ENCODE measurements at places on chromosomes 2 and 18. TPM values are rescaled to one million over a fixed set of nuclear protein-coding genes. Genes with fewer than 3 reads are reported as not detected.

DNA sequence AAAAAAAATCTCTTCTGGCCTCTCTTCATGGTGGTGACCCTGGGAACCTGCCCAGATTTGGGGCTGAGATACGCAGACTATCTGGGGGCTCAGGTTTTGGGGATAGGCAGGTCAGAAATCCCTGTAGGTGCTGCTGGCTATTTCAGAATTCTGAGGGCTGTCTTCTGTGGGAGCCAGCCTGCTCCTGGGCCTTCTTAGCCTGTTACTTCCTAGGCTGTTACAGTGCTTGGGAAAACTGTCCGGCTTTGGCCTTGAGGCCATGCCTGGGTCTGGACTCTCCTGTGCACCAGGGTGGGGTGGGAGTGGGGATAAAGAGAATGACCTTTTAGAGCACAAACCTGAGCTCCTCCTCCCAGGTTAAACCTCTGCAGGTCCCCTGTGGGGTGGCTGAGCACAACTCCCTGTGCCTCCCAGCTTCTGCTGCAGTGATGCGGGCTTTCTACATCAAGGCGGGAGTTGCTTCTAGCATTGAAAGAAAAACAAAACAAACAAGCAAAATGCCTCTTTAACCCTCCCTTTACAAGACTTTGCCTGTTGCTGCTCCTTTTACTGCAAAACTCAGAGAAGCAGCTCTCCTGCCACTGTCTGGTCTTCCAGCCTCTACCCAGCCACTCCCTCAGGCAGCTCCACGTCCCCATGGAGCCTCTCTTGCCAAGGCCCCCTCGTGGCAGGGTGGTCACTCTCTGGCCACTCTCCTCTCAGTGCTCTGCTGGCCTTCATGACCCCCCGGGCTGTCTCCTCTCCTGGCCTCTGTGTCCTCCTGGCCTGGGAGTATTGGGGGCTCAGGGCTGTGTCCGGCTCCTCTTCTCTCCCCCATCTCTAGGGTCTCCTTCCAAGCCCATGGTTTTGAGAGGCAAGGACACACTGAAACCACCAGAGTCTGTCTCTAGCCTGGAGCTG, 293.0 kb upstream of the HS6ST1 start:
- H3K4me3 ChIP-seq: no peak overlapping the region
- H3K27me3 ChIP-seq: no peaks in the 10 kb centered on the region
- no peaks in the 10 kb centered on the region for H3K4me1 ChIP-seq

- H3K4me3 ChIP-seq: no peak overlapping the region
- H3K27ac ChIP-seq: no peak overlapping the region
- no peaks in the 10 kb centered on the region for H3K4me1 ChIP-seq
Observed at GRCh38 chr2:186558512-186559276, 31.2 kb upstream of the ITGAV start.

DNA sequence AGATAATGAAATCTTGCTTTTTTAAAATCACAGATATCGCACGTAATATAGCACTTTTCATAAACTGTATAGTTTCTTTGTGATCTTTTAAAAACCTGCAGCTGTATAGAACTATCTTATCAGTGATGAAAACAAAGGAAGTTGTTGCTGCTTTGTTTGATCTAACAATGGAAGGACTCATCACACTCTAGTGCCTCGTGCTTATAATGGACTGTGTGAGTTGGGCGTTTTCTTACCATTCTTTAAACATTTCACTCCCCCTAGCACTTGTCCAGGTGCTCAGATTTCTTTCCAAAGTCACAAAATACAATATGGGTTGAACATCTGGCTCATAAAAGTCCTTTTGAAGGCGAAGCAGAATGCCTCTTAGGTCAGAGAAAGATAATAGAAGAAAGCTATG, 94.8 kb upstream of the SPATS2L start:
- no peaks in the 10 kb centered on the region for H3K36me3 ChIP-seq
- H3K27ac ChIP-seq: no peak overlapping the region
- no peaks in the 10 kb centered on the region for H3K27me3 ChIP-seq
- DNase-seq: no peak
- peaks cover 5% of the 10 kb centered on the region for H3K4me1 ChIP-seq
- no peak overlapping the region for H3K4me3 ChIP-seq

DNA sequence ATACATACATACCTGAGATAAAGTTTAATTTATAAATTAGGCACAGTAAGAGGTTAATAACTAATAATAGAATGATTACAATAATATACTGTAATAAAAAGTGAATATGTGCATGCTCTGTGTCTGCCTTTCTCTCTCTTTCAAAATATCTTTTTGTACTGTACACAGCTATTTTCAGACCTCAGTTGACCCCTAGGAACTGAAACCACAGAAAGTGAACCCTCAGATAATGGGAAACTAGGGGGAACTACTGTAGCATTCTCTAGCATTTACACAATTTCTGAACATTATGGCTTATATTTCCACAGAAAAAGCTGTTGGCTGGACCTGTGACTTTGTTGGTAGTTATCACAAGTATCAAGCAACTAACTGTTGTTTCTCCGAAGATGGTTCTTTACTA, 25.9 kb downstream of the WDR75 start:
- H3K4me1 ChIP-seq: peaks cover 6% of the 10 kb centered on the region
- no peaks in the 10 kb centered on the region for H3K27me3 ChIP-seq
- H3K4me3 ChIP-seq: no peak overlapping the region

DNA sequence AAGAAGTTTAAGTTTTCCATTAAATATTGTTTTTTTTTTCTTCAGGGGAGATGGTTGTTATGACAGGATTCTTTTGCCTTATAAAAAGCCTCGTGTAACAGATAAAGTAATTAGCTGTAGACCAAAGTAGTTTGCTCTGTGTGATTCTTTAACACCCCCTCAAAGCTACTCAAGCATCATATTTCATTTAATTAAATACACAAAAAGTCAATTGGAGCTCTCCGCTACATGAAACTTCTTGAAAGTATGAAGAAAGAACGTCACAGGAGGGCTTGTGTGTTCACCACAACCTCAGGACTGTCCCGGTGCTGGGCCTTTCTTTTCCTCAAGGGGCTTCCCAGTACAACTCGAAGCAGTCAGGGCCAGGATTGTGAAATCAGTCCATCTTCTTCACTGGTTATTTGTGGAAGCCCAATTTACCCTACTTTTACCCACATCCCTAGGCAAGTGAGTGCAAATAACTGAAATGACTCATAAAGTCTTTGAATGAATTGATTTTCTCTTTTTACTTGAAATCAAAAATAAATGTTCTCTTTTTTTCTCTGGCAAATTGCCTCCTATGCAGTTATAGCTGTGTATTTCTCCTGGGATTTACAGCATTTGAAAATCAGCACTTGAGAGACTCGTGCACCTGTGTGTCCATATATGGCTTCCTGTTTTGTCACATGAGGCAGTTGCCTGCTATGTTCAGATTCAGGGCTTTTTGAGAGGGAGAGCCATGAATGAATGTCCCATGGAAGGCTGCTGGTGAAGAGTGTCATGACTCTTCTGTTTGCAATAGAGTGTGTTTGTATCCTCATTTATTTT, 48.6 kb downstream of the LINC00305 start:
- no peaks in the 10 kb centered on the region for H3K27me3 ChIP-seq
- H3K4me3 ChIP-seq: no peak overlapping the region
- no peaks in the 10 kb centered on the region for H3K4me1 ChIP-seq
- DNase-seq: no peak
- H3K36me3 ChIP-seq: no peaks in the 10 kb centered on the region
- H3K27ac ChIP-seq: no peak overlapping the region

DNA sequence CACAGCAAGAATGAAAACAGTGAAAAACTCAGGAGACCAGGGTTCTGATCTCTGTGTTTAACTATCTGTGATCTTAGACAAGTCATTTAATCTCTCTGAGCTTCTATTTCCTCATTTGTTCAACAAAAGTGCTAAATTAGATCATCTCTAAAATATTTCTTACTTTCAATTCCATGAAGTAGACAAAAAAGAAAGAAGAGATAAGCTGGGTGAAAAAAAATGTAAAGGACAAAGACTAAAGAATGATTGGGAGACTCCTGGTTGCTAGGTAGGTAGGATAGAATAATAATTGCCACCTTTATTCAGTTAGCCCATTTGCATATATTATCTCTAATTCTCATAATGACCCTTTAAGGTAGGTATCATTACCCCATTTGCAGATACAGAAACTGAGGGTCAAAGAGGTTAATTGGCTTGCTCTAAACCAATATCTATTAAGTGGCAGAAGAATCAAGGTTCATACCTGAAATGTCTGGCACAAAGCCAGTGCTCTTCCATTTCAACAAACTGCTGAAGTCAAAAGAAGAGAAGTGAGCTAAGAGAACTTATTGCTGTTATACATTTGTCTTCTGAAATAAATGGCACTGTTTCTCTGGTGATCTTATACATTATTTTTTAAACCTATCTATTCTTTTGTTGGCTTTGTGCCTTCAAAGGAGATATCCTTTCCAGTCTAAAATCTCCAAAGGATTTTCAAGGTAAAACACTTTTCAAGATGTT, 141.7 kb downstream of the OTX1 start:
- H3K4me3 ChIP-seq: no peak overlapping the region
- H3K27me3 ChIP-seq: no peaks in the 10 kb centered on the region
- H3K27ac ChIP-seq: no peak overlapping the region
- no peak for DNase-seq

GRCh38 chr2:46116150-46116549, 181.1 kb upstream of the EPAS1 start:
- no peak overlapping the region for H3K4me3 ChIP-seq
- no peaks in the 10 kb centered on the region for H3K4me1 ChIP-seq
- H3K27ac ChIP-seq: peak overlapping the region; percentile 28
- DNase-seq: no peak
- H3K36me3 ChIP-seq: no peaks in the 10 kb centered on the region
- no peaks in the 10 kb centered on the region for H3K27me3 ChIP-seq

DNA sequence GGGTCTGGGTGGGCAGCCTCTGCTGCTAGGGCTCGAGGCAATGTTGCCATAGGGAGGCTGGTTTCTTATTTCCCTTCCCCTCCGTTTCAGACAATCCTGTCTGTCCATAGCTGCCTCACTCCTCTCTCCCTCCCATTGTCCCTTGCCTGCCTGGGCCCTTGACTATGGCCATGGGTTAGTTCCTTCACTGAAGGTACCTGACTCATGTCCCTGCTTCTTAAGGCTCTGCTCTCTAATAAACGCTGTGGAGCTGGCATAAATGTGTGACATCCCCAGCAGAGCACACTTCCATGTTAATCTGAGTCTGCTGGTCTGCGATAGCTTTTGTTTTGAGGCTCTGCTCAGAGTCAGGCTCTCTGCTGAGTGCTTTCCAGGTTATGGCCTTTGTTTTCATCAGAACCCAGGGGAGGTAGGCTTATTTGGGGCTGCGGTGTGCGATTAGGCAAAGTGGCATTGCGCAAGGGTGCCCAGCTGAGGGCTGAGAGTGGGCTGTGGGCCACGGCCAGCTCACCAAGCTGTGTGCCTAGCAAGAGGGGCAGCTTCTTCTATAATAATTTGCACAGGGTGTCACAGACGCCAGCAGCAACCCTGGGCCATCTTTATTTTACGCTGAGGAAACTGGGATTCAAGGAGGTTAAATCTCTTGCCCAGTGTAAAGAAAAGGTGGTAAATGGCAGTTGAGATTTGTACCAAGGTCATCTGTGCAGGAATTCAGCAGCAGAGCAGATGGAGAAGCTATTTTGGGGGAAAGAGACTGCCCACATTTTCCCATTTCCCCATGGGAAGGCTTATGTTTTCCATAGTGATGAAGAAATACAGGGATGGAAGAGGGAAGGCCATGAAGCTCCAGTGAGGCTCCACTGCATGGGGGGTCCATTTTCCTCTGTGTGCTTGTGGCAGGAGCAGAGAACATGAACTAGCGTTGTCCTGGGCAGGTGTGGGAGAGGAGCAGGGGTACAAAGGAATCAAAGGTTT, 25.6 kb downstream of the MRPL33 start:
- H3K27ac ChIP-seq: no peak overlapping the region

GRCh38 chr2:206886696-206887095, 52.6 kb upstream of the CPO start:
- no peaks in the 10 kb centered on the region for H3K27me3 ChIP-seq
- no peak for DNase-seq
- H3K4me1 ChIP-seq: no peaks in the 10 kb centered on the region
- H3K4me3 ChIP-seq: no peak overlapping the region
- H3K27ac ChIP-seq: no peak overlapping the region
- no peaks in the 10 kb centered on the region for H3K36me3 ChIP-seq

DNA sequence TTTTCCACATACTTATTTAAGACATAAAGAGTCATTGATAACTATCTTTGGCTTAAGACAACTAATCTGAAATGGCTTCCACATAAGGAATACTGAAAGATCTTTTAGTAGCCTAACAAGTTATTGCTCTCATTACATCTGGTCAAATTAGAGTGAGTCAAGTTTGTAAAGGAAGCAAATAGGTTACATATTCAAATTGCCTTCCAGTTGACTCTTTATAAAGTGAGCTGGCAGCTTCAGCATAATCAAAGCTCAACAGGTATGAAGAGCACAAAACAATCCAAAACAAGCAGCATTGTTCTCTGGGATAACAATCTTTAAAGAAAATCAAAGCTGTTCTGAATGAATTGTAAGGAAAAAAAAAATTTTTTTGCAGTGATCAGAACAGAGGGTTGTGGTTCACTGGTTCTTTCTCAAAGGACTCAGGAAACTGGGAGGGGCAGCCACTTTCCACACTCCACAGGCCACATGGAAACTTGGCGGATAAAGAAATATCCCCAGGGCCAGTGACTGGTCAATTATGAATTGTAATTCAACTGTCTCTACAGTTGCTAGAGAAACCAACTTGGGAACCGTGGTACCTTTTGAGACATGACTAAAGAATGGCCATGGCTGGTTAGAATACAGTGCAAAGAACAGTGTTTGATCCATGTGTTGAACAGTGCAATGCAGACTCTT, 369.3 kb upstream of the KCNH7 start:
- H3K4me1 ChIP-seq: no peaks in the 10 kb centered on the region
- H3K27ac ChIP-seq: no peak overlapping the region
- H3K4me3 ChIP-seq: no peak overlapping the region
- no peaks in the 10 kb centered on the region for H3K36me3 ChIP-seq
- H3K27me3 ChIP-seq: no peaks in the 10 kb centered on the region

DNA sequence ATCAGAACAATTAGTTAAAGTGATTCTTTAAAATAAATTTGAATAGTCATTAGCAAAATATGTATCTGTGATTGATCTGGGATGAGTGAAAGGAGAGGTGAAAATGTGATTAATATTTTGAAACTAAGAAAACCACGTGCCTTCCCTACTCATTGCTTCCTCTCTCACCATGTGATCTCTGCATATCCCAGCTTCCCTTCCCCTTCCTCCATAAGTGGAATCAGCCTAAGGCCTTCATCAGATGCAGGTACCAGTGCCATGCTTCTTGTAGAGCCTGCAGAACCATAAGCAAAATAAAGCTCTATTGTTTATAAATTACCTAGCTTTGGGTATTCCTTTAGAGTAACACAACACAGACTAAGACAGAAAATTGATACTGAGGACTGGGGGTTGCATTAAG, 11.2 kb upstream of the STAT1 start:
- H3K36me3 ChIP-seq: no peaks in the 10 kb centered on the region
- no peak overlapping the region for H3K27ac ChIP-seq
- H3K27me3 ChIP-seq: no peaks in the 10 kb centered on the region
- no peak overlapping the region for H3K4me3 ChIP-seq

The TOGARAM2 gene
- total RNA-seq: 0.42 TPM

The ADAM23 gene
- 0.51 TPM for total RNA-seq

The LAMA3 gene
- 0.28 TPM for total RNA-seq

The RAX gene
- not detected for total RNA-seq

The MRO gene
- 2.5 TPM for total RNA-seq

The TSPYL6 gene
- under 0.01 TPM for total RNA-seq

The NCL gene
- 93.0 TPM for total RNA-seq

The GATA6 gene
- total RNA-seq: 3.5 TPM

Measured in liver (tissue), 10 donors.